ENCODE measurements at places on chromosomes 3 and 15.

DNA sequence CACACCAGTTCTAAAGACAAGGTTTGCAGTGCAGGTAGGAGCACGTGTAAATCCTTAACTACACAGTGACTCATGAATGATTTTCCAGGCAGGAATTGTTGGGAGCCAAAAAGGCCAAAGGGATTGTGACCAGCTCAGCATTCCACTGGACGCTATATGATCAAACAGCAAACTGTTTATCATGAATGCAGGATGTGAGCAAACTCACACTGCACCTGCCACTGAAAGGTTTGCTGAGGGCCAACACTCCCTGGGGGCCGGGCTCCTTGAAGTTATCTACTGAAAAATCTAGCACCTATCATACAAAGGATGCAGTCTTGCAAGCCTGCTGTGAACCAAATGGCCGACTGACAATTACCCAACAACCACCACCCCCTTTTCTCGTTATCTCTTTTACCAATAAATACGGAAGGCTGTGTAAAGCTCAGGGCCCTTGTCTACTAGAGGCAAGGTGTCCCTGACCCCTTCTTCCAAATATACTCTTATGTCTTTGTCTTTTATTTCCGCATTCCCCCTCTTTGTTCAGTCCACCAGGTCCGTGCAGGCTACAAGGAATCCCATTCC, 11.5 kb upstream of the DNASE1L3 start:
- no peak for DNase-seq

- DNase-seq = no peak
Observed at GRCh38 chr3:33364531-33365128, 75.6 kb downstream of the UBP1 start.

DNA sequence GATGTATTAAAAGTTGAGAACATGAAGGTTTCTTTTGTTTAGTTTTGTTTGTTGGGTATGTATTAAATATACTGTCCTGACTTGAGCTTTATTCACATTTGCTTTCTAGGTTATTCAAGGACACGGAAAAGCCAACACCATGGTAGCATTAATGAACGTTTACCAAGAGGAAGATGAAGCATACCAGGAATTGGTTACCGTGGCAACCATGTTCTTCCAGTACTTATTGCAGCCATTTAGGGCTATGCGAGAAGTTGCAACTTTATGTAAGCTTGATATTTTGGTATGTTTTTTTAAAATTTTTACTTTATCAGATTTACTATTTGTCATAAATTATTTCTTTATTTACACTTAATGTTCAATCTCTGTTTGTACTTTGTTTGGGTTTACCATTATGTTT, 3.6 kb downstream of the WHAMM start:
- no peak for DNase-seq

GRCh38 chr3:118817748-118818165, 216.9 kb downstream of the IGSF11 start:
- no peak for DNase-seq

GRCh38 chr3:64121750-64122311, 98.5 kb upstream of the PSMD6 start:
- no peak for DNase-seq

- DNase-seq = no peak
Observed at GRCh38 chr3:139671107-139671506, 6.7 kb downstream of the NMNAT3 start.

DNA sequence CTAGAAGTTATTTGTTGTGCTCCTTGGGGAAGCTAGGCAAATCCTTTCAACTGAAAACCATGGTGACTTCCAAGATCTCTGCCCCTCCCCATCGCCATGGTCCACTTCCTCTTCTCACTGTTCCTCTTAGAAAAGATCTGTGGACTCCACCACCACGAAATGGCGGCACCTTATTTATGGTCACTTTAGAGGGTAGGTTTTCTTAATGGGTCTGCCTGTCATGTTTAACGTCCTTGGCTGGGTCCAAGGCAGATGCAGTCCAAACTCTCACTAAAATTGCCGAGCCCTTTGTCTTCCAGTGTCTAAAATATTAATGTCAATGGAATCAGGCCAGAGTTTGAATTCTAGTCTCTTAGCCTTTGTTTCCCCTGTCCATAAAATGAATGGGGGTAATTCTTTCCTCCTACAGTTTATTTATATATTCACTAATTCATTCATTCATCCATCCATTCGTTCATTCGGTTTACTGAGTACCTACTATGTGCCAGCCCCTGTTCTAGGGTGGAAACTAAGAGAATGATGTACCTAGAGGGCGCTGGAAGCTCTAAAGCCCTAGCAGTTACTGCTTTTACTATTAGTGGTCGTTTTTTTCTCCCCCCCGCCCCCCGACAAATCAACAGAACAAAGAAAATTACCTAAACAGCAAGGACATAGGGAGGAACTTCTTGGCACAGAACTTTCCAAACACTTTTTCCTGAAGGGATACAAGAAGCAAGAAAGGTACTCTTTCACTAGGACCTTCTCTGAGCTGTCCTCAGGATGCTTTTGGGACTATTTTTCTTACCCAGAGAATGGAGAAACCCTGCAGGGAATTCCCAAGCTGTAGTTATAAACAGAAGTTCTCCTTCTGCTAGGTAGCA, 657 bp downstream of the PATL2 start:
- DNase-seq = no peak

- DNase-seq = no peak
Observed at GRCh38 chr3:43233062-43233461, 53.3 kb upstream of the SNRK start.

- DNase-seq = no peak
Observed at GRCh38 chr3:189953551-189953950, 167.1 kb downstream of the P3H2 start.

GRCh38 chr3:188320757-188321156, 166.8 kb downstream of the LPP start:
- DNase-seq = no peak

GRCh38 chr15:42118650-42119445, 24.5 kb upstream of the PLA2G4D start:
- no peak for DNase-seq

- no peak for DNase-seq
Observed at GRCh38 chr3:11305509-11305908, 33.3 kb downstream of the ATG7 start.

DNA sequence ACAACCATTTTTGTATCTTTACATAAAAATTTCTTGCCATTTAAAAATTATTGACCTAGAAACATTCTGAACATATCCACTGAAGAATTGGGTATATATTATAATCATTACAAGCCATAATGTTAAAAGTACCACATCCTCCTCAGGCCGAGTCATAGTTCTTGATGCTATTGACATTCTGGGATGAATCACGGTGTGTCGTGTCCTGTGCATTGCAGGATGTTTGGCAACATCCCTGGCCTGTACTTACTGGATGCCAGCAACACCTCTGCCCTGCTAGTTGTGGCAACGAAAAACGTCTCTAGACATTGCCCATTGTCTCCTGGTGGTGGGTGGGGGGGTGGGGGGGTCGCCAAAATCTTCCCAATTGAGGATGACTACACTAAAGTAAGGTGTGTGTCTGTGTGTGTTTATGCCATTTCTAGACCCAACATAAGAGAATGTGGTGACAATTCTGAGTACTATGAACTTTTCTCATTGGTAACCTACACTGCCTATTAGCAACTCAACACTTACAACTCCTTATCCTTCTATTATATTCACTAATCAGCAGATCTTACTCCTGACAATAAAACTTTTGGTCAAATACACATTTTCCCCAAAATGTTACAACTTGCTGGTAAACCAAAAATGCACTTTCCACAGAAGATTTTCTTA, 471.6 kb downstream of the FOXP1 start:
- no peak for DNase-seq

- no peak for DNase-seq
Observed at GRCh38 chr3:172379372-172379771, 68.9 kb downstream of the GHSR start.

DNA sequence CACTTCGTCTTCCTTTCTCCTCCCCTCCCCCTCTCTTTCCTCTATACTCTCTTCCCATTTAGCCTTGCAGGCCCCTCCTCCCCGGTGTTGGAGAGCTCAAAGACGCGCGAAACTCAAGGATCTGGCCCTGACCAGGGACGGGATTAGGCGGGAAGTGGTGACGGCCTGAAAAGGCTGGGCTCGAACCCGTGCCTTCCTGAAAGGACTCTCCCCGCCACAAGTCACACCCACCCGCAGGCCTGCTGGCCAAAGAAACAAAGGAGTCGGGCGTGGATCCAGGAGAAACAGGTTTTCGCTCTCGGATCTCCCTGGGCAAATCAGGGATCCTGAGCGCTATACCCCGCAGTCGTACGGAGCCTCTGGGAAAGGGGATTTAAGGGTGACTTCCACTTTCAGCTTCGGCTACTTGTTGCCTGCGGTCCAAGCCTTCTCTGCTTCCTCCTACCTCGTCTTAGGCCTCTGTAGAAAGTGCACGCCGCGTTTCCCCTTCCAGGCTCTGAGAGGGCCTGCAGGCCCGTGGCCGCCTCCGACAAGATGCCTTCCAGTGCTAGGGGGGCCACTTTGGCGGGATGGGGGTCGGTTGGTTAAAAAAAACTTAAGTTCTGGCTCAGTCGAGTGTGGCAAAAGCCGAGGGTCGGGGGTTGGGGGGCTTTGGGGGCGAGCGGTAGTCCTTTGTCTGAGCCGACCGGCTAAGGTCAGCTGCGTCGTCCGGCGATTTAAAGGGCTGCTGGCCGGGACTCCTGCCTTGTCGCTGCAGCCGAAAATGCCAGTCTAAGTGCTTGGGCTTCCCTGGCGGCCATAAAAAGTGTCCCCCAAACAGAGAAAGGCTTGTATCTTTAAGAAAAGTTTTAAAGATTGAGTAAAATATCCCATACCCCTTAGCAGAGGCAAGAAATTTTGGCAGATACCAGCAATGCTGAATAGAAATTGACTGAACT, 8.2 kb downstream of the ZIC4 start:
- DNase-seq = no peak

GRCh38 chr15:58541410-58542087, 109.8 kb downstream of the LIPC start:
- no peak for DNase-seq

DNA sequence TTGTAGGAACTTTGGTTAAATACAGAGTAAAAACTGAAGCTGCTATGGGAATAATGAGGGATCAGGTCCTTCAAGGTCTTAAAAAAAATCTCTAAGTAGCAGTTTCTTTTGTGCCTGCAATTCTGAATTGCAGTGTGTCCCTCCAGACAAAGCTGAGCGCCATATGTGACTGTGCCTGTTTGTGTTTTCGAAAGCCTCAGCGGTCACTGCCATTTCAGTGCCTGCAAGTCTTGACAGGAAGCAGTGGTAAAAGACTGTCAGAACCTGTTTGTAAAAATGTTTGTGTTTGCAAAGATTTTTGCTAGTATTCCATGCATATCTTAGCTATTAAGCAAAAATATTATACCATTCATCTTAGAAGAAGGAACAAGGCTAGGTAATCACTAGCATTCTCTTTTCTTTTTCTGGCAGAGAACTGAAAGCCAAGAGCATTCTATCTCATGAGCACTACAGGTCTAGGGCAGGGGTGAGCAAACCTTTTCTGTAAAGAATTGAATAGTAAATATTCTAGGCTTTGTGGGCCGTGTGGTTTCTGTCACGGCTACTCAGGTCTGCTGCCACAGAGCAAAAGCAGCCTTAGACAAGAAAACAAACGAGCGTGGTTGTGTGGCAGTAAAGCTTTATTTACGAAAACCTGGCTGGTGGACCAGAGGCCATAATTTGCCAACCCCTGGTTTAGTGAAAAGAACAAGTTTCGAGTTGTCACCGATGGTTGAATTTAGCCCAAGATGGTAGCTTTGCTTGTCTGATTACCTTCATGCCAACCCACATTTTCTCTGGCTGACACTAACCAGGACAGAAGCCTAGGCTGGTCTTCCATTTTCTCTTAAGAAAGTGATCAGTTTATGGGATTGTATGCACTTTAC, 134.4 kb downstream of the CACNA1D start:
- no peak for DNase-seq

DNA sequence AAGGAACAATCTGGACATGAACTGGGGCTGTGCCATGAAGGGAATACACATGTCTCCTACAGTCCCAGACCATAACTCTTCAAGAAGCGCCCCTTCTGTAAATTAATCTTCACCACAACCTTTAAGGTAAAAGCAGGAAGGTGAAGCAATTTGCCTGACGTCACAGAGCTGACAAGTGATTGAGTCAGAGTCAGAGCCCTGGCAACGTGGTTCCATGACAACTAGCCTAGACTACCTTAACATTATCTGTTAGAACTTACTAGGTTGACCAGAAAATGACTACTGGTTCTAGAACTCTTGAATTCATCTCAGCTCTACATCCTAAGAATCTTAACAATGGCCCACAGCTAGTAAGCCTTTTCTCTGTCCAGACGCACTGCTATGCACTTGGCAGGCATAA, 124.6 kb downstream of the NTRK3 start:
- no peak for DNase-seq

DNA sequence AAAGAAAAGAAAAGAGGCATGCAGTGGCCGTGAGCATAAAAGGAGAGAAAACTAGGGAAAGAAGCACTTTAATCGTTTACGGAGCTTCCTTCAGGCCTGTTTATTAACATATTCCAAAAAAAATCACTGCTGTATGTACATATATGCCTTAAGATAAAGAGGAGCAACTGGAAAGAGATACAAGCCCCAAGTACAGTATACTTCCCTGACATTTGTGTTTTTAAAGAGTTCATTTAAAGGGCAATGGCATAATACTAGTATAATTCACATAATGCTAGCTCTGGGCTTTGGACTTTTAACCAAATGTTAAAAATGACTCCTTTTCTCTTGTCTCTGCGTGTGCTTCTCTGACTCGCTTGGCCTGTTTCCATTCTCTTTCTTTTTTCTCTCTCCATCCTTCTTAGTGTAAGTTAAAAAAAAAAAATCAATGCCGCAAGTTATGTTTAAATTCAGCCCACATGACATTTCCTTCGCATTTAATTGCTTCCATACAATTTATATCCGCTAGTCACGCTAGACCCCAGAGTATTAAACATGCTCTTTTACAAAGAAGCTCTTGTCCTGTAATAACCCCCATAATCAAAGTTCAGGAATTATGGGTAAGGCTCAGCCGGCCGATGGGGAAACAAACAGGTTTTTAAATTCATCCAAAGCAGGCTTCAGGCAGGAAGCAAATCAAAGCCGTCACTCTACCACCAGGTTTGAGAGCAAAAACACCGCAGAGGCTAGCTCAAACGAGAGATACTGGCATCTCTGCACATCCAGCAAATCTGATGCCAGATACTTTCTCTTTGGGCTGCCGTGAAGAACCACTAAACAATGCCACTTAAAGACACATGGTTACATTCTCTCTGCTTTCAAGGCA, 19.4 kb downstream of the WWTR1 start:
- DNase-seq = no peak

- DNase-seq = no peak
Observed at GRCh38 chr3:65963787-65964677, 74.7 kb downstream of the MAGI1 start.
